ENCODE measurements at places on chromosomes 4 and X. TPM values are rescaled to one million over a fixed set of nuclear protein-coding genes. Genes with fewer than 3 reads are reported as not detected.

The WFS1 gene
- 23.5 TPM for total RNA-seq

The TLR10 gene
- total RNA-seq = not detected

The KIT gene
- 18.1 TPM for total RNA-seq

The CRMP1 gene
- total RNA-seq = 2.1 TPM

The MAP3K15 gene
- 0.16 TPM for total RNA-seq
